ENCODE measurements at places on chromosomes 3 and 15.

- DNase-seq: no peak
Measured at GRCh38 chr3:119015942-119016341, 18.7 kb downstream of the IGSF11 start.

GRCh38 chr3:134810850-134811249, 15.8 kb downstream of the EPHB1 start:
- DNase-seq: no peak

- no peak for DNase-seq
Measured at GRCh38 chr3:30893678-30894325, 659 bp downstream of the GADL1 start.

DNA sequence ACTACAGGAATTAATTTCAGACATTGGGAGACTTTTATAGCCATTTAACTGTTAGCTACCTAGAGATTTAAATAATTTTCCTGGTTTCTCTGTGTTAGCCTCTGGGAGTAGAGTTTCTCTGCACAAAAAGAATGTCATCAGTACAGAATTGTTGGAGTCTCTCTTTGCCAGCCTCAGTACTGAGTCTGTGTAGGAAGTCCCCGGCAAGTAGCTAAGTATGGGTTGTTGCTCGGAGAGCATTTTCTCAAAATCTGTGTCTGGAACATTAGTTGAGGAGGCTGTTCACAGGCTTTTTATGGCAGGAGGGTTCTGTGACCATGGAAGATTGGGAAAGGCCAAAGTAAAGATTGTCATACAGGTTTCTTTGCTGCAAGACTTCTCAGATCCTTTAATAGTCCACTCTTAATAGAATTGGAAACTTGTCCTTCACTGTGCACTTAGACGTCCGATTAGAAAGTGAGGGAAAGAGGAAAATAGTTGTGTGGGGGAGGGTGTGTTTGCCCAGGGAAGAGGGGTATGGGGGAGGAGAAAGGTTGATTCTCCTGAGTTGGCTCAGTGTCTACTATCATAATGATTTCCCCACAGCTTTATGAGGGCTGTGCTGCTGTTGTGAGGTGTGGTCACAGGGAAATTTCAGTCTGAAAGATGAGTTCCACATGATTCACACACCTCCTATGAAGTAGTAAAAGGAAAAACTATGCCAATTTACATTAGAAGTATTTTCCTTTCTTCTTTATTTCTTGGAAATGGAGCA, 207.1 kb downstream of the PTPRG start:
- DNase-seq: no peak

DNA sequence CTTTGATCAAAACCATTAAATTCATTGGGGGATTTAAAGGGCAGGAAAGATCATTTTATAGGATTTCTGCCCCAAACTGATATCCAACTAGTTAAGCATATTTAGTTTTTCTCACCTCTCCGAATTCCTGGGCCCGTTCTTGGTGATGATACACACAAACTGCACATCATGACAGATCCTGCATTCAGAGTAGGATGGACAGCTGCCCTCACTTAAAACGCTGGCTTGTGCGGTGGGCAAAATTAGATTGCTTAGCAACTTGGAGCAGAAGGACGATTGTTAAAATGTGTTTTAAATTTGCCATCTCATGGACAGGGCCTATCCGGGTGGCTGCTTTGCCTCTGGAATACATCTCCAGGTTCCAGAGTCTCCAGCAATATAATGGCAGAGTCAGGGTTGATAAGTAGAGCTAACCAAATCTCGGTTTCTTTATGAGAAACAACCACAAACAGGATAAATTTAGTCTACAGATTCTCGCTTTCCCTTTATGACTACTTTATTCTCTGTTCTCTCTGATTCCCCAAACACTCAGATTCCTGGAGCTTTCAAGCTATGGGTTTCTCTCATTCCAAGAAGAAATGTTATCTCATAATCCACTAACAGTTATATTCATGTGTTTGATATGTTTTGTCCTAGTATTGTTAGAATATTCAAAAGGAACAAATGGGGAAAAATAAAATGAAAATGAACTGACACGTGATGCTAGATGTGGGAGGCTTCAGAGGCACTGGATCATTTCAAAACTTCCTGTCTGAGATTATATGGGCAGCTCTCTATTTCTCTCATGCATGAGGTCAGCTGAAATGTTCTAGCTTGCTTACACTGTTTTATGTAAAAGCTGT, 1014.1 kb upstream of the SEMA6D start:
- no peak for DNase-seq

Data from NCI-H1417 treated with DMSO at 0.1 percent for 48 hours (cell line).